HFFc6 (cell line): ENCODE measurements at places on chromosomes 13 and 19. TPM values are rescaled to one million over a fixed set of nuclear protein-coding genes. Genes with fewer than 3 reads are reported as not detected.

Gene DUXA
- not detected in 3 replicates for total RNA-seq

DNA sequence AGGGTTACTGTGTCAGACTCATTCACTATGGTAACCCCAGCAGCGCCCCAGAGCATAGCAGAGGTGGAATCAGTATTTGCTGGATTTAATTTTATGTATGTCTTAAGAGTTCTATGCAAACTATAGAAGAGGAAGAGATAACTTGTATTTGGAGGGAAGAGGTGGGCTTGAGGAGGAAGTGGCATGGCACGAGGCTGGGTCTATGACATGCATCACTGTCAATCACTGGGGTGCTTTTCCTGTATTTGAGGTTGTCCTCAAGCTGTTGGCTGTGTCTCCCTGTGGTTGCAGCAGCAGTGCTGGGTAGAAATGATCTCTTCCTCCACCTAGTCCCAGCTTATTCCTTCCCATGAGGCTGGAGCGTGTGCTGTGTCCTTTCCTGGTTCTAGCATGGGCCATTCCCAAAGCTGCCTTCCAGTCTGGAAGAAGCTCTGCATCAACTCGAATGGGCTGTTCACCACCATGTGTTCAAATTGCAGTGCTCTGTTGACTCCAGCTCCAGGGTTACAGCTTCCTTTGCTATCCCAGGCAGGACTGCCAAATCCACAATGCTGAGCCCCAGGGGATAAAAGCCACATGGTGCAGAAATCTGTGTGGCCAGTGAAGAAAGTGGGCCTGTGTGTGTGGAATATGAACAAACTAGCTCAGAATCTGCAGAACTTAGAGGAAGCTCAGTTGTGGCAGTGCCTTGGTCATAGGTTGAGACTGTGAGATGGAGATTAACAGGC, 73.1 kb upstream of the MTIF3 start:
- no peaks in the 10 kb centered on the region for H3K36me3 ChIP-seq
- no peak overlapping the region for H3K4me3 ChIP-seq
- no peak for DNase-seq
- no peak overlapping the region for H3K27ac ChIP-seq

DNA sequence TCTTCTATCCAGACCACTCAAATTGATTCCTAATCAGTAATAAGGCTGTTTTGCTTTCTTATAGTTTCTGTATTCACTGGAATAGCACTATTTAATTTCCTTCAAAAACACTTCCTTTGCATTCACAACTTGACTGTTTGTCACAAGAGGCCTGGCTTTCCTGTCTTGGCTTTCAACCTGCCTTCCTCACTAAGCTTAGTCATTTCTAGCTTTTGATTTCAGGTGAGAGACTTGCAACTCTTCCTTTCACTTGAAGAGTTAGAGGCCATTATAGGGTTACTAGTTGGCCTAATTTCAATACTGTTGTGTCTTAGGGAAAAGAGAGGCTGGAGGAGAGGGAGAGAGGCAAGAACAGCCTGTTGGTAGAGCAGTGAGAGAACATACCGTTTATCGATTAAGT, 47.0 kb downstream of the SACS start:
- no peaks in the 10 kb centered on the region for H3K27me3 ChIP-seq
- H3K36me3 ChIP-seq, result peaks cover 11% of the 10 kb centered on the region; the same call in 1 of the 2 replicates
- DNase-seq, result no peak
- H3K27ac ChIP-seq, result no peak overlapping the region
- H3K4me1 ChIP-seq, result peaks cover 39% of the 10 kb centered on the region
- no peak overlapping the region for H3K4me3 ChIP-seq

Gene ZNF582
- total RNA-seq, result 0.42 to 1.1 TPM (median 1.1 TPM) in 3 replicates

DNA sequence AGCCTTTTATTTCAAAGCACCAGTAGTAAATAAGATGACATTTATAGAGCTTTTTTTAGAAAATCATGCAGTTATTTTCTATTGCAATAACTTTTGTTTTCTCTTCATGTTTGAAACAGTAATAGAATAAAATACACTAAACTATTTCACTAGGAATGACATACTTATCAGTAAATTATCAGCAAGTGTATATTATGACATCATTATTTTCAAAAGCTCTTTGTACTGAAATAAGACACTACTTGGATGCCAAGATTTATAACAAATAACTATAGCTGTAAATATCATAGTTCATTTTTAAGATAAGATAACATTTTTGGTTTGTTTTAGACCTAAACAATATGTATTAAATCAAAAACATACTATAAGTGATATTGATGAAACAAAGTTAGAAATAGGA, 56.8 kb downstream of the STOML3 start:
- H3K36me3 ChIP-seq, result no peaks in the 10 kb centered on the region
- no peak overlapping the region for H3K27ac ChIP-seq
- H3K4me1 ChIP-seq, result no peaks in the 10 kb centered on the region

Gene SYNGR4
- not detected in 2 replicates for total RNA-seq

- H3K4me1 ChIP-seq, result peaks cover 11% of the 10 kb centered on the region; the same call in 1 of the 2 replicates
- DNase-seq, result no peak
- no peaks in the 10 kb centered on the region for H3K27me3 ChIP-seq
Observed at GRCh38 chr13:73365681-73366080, 306.9 kb downstream of the KLF5 start.

Gene ZNF649
- total RNA-seq, result 2.5 to 4.1 TPM (median 3.7 TPM) in 3 replicates

DNA sequence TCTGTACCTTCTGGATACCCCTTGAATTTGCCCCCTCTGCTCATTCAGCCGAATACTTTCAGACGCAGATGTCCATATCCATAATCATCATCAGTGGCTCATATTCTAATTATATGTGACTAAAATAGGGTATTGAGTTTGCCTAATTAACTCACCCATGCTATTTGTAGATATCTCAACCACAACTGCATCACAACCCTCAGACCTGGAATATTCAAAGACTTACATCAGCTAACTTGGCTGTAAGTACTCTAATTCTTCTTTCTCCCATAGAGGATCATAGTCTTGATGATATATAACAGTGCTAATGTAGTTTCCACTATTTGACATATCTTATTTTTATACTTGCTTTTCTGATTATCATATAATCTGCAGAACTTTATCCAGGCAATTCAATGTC, 35.8 kb downstream of the RXFP2 start:
- DNase-seq, result no peak
- no peaks in the 10 kb centered on the region for H3K27me3 ChIP-seq
- peak overlapping the region; percentile 55 for H3K27ac ChIP-seq
- no peak overlapping the region for H3K4me3 ChIP-seq

DNA sequence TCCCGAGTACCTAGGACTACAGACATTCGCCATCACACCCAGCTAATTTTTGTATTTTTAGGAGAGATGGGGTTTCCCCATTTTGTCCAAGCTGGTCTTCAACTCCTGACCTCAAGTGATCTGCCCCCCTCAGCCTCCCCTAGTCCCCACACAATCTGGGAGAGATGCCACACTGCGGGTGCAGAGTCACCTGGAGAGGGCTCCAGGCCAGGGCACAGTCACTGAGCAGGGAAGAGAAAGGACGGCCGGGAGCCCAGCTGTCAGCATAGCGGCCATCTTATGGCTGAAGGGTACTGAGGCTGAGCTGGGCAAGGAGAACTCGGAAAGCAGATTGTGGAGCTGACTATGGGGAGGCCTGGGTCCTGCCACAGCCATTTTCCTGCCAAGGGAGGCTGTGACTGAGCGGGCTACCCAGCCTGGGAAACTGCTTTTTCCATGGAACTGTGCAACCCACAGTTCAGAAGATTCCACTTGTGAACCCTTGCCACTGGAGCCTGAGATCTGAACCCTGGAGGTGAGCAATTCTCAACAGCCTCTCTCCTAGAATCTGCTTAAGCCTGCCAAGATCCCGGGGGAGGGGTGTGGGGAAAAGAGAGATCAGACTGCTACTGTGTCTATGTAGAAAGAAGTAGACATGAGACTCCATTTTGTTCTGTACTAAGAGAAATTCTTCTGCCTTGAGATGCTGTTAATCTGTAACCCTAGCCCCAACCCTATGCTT, 109.2 kb downstream of the ZNF486 start:
- no peaks in the 10 kb centered on the region for H3K4me1 ChIP-seq
- H3K4me3 ChIP-seq, result no peak overlapping the region
- no peak overlapping the region for H3K27ac ChIP-seq
- no peaks in the 10 kb centered on the region for H3K27me3 ChIP-seq
- no peak for DNase-seq

Gene CGB5
- not detected in 2 replicates for total RNA-seq

DNA sequence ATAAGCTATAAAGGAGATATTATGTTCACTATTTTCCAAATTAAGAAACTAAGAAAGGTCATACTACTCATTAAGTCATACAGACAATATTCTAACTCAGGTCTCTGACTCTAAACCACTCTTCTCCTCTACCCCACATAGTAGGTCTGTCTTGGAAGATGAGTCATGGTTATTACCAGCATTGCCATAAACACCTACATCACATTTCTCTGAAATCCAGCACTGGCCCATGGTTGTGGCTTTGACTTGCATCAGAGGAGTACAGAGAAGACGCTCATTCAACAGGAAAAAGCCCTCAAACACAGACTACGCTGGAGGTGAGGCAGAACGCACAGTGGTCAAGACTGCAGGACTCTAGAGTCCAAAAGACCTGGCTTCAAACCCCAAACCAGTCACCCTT, 476.8 kb downstream of the COG6 start:
- DNase-seq, result no peak
- H3K27ac ChIP-seq, result no peak overlapping the region
- H3K27me3 ChIP-seq, result peaks cover 2% of the 10 kb centered on the region
- no peaks in the 10 kb centered on the region for H3K4me1 ChIP-seq
- H3K4me3 ChIP-seq, result no peak overlapping the region

DNA sequence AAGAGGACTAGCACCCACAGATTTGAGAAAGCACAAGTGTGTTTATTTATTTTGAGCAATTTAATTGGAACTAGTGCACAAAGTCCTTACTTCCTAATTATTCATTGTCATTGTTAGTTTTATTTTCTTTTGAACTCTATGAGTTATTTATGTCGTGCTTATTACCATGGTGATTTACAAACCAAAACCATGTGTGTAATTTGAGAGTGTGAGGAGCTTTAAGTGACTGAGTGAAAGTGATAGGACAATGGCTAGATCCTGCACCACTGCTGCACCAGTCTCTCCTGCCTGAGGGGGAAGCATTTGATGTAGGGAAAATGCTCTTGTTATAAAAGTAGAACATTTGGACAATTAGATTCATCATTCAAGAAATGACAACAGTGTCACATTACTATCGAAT, 172.3 kb upstream of the KLF12 start:
- H3K27me3 ChIP-seq, result peaks cover 4% of the 10 kb centered on the region
- peak; percentile 15 for DNase-seq
- H3K4me3 ChIP-seq, result no peak overlapping the region
- no peaks in the 10 kb centered on the region for H3K36me3 ChIP-seq

DNA sequence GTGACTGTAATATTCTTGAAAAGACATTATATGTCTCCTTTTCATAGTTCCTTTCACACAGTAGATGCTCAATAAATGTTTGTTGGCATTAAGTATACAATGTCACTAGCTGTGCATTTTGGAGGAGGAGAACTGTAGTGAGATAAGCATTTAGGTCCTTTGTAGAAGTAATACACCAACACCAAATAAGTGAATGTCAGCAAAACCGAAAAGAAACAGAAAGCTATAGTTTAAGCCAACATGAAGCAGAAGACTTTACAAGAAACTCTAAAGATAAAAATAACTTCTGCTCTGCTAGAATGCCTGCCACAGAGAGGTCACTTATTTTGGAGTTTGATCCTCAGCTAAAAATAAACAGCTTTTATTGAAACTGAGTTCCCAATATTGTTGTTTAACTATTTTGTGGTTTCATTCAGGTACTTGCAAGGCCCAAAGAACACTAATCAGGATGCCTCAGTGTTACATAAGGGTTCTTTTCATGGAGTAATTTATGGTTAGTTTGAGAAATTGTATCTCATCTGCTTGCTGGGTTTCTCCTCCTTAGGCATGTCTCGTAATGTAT, 86.2 kb downstream of the STARD13 start:
- peaks cover 2% of the 10 kb centered on the region for H3K27me3 ChIP-seq
- peak overlapping the region; percentile 43 for H3K27ac ChIP-seq
- H3K4me1 ChIP-seq, result peaks cover 66% of the 10 kb centered on the region
- peaks cover 42% of the 10 kb centered on the region for H3K36me3 ChIP-seq
- no peak for DNase-seq

DNA sequence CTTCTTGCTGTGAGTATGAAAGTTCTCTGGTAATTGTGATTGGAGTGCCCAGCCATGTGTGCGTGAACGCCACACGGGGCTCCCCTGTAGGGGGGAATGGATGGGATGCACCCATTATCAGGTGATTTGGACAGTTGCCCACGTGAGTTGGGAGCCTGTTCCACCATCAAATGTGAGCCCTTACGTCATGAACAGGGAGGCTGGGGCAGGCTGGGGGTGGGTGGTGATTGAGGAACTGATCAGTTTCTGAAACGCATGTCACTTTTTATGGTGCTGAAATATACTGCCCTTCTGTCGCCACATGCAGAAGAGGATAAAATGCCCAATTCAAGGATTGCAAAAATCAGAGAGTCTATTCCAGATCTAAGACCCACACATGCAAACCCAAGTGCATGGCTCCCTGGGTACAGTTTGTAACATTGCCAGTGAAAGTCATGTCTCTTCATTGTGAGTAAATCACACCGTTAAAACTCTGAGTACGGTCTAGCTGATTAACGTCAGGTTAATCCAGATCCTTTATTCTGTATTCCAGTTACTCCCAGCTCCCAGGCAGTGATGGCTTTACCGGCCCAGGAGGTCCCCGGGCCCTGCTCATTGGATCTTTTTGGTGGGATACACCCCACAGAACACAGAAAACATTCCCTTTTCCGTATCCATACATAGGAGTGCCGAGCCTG, 90.2 kb downstream of the RAB20 start:
- peaks cover 4% of the 10 kb centered on the region for H3K27me3 ChIP-seq
- H3K4me1 ChIP-seq, result no peaks in the 10 kb centered on the region
- H3K27ac ChIP-seq, result no peak overlapping the region

GRCh38 chr19:49936549-49936948, 7.2 kb upstream of the NUP62 start:
- DNase-seq, result no peak
- peaks cover 15% of the 10 kb centered on the region for H3K36me3 ChIP-seq
- peaks cover 2% of the 10 kb centered on the region for H3K27me3 ChIP-seq
- H3K4me1 ChIP-seq, result no peaks in the 10 kb centered on the region
- H3K4me3 ChIP-seq, result no peak overlapping the region

Gene NRTN
- total RNA-seq, result not detected in 3 replicates

- no peak for DNase-seq
- peak overlapping the region; percentile 92 for H3K27ac ChIP-seq
- no peaks in the 10 kb centered on the region for H3K27me3 ChIP-seq
- peaks cover 30% of the 10 kb centered on the region for H3K4me1 ChIP-seq
- peak overlapping the region; percentile 88 for H3K4me3 ChIP-seq
Observed at GRCh38 chr13:52599848-52600603, 42.2 kb upstream of the HNRNPA1L2 start.

- H3K36me3 ChIP-seq, result 0 out of 2 replicates have a peak, but pooled peaks cover under 1% of the 10 kb centered on the region
- H3K4me3 ChIP-seq, result no peak overlapping the region
- H3K4me1 ChIP-seq, result peaks cover 14% of the 10 kb centered on the region
- no peak for DNase-seq
- no peak overlapping the region for H3K27ac ChIP-seq
- H3K27me3 ChIP-seq, result peaks cover 6% of the 10 kb centered on the region; the same call in 1 of the 2 replicates
Observed at GRCh38 chr19:54475706-54476105, 2.6 kb upstream of the CDC42EP5 start.
